CMK (cell line): ENCODE measurements at places on chromosomes 3 and 15.

GRCh38 chr3:160343132-160343531 lies 55.9 kb downstream of the IFT80 start:
- DNase-seq: no peak

DNA sequence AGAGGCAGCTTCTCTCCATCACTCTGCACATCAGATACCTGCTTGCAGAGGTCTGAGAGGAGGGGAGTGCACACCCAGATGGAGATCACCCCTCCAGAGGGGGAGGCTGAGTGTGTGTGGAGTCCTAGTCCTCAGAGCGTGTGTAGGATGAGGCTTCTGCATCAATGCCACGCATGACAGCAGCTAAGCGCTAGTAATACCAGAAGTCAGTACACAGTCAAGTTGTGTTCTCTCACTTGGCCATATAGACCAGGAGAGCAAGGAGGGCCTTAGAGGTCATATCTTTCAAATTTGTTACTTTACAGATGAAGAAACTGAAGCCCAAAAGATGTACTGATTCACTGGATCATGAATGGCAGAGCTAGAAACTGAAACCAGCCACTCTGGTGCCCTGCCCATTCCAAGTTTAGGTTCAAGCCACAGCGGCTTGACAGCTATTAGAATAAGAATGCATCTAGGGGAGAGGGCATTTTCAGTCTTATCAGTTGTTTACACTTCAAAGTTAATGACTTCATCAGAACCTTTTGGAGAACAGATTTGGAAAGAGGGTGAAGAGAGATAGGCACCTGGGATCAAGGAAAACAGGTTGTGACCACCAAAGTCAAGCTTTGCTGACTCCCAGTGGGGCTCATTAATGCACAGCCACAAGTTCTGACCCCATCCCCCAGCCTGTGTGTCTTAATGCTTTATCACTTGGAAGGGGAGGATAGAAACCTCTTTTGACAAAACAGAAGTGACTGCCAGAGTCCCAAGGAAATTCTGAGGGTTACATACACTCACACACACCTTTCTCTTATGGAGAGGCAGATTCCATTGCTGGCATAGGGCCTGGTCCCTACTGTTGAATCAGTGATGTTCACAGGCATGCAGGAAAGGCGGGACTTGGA lies 310.3 kb downstream of the CHST2 start:
- no peak for DNase-seq

- no peak for DNase-seq
These were observed 7.1 kb upstream of the CNTN3 start for GRCh38 chr3:74621581-74621980.

GRCh38 chr3:179200790-179201189 lies 50.1 kb downstream of the KCNMB3 start:
- no peak for DNase-seq

- no peak for DNase-seq
These were observed 5.7 kb downstream of the NTRK3 start for GRCh38 chr15:88250826-88251225.

DNA sequence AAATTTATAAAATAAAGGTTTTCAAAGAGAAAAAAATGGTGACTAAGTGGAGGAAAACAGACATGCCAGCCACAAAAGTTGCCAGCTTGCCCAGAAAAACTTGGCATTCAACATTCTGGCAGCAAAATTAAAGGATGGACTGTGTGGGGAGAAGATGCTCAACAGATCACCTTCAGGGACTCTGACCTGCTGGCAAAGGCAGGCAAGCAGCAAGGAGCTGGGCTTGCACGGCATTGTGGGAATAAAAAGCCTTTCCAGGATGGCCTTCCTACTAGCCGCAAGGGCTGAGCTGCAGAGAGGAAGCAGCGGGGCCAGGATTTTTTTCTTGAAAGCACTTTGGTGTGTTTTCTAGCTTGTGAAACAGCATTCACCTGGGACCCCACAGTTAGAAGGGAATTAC lies 101.9 kb upstream of the CACNA2D3 start:
- no peak for DNase-seq

DNA sequence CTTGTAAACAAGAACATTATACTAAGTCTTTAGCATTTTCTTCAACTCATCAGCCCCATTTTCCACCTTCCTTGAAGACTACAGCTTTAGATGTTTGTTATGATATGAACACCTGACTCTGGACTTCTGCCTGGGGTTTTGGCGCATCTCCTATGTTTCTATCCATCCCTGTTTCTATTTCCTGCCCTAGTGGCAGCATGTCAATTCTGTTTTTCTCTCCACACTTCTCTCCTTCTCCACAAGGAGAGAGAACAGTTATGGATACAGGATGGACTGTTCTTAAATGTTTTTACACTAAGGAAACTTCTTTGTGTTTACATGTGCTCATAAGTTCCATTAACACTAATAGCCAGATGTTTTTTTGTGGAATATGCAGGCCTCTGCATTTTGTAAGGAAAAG lies 423.3 kb upstream of the IL12A start:
- DNase-seq: no peak

DNA sequence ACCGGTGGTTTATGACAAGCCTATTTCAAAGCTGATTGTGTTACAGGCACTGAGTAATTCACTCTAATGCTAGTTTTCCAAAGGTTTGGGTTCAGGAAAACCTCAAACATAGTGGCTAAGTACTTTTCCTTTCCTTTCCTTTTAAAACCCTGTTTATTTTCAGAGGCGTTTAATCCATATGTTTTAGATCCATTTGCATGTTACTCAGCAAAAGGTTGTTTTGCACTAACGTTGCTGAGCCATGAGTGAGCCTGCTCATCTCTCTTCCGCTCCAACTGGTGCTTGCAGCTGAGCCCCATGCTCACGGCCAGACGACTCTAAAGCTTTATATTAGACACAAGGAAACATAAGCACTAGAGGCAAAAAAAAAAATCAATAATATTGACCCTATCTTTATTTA lies 9.4 kb downstream of the CEMIP start:
- no peak for DNase-seq

- DNase-seq: no peak
These were observed 71.5 kb downstream of the SEMA5B start for GRCh38 chr3:122955916-122956692.

- no peak for DNase-seq
These were observed 64.3 kb downstream of the OSTN start for GRCh38 chr3:191263365-191263764.

DNA sequence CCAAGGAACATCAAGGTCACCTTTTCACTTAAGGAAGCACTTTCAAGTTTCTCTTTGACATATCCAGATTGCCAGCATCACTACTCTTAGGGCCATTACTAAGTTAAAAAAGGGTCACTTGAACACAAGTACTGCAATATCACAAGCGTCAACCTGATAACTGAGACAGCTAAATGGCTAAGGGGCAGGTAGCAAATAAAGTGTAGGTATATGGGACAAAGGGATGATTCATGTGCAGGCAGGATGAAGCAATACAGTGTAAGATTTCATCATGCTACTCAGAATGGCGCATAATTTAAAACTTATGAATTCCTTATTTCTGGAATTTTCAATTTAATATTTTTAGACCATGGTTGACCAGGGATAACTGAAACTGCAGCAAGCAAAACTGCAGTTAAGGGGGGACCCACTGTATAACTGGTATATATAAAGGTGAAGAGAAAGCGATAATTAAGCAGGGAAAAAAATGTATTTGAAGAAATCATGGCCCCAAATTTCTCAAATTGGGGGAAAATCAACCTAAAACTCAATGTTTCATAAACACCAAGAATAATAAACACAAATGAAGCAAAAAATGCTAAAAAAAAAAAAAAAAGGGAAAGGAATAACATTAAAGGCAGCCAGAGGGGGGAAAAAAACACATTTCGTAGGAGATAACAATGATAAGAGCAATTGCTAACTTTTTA lies 13.1 kb downstream of the CCR1 start:
- no peak for DNase-seq

- no peak for DNase-seq
These were observed 188.4 kb downstream of the RAP2B start for GRCh38 chr3:153350420-153350819.

- DNase-seq: no peak
These were observed 18.7 kb upstream of the PDE8A start for GRCh38 chr15:84962955-84963354.

- no peak for DNase-seq
These were observed 38.9 kb downstream of the MDFIC2 start for GRCh38 chr3:70273492-70273891.

GRCh38 chr3:185552358-185552877 lies at the start of gene LIPH:
LIPH (minus strand) TSS chr3:185552588; CDS start chr3:185552471, 117 bp downstream.
- no peak for DNase-seq
